ENCODE measurements at places on chromosomes 7 and 10.

GRCh38 chr7:4151926-4152549 is 530.1 kb upstream of the FOXK1 start:
- DNase-seq: no peak

GRCh38 chr7:158541346-158542010 is 46.1 kb downstream of the PTPRN2 start:
- peak; percentile 85 for DNase-seq

DNA sequence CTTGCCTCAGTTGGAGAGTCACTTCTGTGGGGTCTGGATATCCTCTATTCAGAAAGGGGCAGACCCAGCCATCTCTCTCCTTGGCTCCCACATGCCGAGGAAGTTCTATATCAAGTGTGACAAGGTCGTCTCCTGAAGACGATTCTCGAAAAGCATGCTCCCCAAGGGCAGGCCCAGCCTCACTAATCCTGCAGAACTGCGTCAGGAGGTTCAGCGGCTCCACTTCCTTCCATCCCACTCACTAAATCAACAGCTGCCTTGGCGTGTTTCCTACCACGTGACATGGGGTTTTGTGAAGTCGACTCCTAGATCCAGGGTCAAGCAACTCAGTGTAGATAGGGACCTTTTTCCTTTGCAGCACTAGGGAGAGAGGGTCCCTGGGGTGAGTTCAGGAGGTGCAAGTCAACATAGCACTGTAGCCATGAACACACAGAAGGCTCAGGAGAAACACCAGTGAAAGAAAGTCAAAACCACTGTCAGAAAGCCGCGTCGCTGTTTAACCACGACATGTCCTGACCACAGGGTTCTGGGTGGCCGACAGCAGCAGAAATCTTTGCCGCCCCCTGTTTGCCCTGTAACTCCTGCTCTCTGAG is 156.4 kb downstream of the PRPF18 start:
- DNase-seq: no peak

DNA sequence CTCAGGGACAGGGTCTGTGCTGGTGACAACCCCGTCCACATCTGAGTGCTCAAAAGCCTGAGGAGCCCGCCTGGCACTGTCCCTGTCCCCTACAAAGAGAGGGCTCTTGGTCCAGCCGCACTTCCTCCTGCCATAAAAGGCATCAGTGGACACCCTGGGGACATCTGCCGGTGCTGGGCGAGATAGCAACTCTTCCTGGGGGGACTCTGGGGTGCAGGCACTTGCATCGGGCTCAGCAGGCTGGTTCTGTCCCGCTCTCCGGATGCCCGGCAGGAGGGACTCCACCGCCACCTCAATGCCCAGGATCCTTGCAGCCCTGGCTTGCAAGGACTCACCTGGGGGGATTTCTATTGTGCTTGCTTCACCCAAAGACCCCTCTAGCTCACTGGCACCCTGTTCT is 32.8 kb downstream of the JCAD start:
- DNase-seq: no peak

GRCh38 chr7:47100817-47101435 is 481.0 kb downstream of the TNS3 start:
- DNase-seq: peak; percentile 27

DNA sequence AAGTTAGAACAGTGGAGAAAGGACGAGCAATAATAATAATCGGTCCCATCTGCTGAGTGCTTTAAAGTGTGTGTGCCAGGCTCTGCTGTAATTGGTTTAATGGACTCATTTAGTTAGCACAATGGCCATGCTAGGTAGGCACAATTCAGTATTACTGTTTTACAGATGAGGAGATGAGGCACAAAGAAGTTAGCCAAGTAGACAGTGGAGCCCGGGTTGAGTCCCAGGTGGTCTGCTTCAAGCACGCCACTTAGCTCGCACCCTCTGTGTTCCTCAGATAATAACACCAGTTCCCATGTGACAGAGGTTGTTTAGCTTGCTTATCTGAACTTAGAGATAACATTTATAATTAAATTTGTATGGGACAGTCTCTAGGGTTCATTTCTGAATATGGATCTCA is 101.6 kb upstream of the GJD4 start:
- DNase-seq: no peak

- no peak for DNase-seq
These were observed 39.7 kb upstream of the ENO4 start for GRCh38 chr10:116809483-116810119.

GRCh38 chr7:90595342-90595800 is 750 bp upstream of the CDK14 start:
- peak; percentile 13 for DNase-seq

DNA sequence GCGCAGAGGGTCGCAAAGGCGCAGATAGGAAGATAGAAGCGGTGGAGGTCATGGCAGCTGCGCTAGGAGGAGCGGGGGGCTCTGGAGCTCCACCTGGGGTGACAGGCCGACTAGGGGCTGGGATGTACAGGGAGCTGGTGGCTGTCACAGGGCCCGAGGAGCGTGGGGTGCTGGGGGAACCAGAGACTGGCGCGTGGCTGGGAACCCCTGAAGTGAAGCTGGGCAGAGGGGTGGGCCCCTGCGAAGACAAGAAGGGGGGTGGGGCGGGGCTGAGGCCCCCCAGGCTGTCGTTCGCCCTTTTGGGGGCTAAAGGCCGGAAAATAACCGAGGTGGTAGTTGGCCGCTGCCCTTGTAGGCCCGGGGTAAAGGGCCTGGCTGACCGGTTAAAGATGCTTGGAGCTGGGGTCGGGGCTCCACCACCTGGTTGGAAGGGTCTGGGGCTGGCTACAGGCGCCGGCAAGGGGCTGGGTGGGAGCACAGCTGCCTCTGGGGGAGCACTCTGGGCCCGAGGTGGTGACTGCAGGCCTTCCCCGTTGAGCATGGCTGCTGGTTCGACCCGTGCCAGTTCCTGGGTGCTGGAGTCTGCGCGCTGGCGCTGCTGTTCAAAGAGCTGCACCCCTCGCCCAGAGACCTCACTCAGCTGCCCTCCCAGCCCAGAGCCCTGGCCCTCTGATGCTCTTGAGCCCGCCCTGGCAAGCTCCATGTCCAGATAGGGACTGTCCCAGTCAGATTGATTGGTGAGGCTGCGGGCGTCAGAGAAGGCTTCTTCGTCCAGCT is 6.8 kb upstream of the MYOZ1 start:
- no peak for DNase-seq

- no peak for DNase-seq
These were observed 11.7 kb downstream of the PTPRE start for GRCh38 chr10:127918572-127918971.

DNA sequence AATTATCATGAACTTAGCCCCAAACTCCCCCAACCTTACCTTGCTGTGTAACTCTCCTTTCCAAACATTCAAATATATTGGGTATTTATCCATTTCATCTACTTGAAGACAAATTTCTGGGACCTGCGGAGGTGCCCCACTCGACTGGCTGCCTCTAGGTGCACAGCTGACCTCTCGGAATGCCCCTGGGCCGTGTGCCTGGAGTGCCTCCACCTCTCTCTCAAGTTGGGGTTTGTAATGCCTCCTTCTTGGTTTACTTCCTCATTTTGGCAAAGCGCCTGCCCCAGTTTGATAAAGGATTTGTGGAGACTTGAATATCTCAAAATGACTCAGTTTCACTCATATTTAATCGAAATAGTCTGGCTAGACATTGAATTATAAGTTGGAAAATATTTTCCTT is 16.6 kb downstream of the ZNF777 start:
- DNase-seq: no peak

DNA sequence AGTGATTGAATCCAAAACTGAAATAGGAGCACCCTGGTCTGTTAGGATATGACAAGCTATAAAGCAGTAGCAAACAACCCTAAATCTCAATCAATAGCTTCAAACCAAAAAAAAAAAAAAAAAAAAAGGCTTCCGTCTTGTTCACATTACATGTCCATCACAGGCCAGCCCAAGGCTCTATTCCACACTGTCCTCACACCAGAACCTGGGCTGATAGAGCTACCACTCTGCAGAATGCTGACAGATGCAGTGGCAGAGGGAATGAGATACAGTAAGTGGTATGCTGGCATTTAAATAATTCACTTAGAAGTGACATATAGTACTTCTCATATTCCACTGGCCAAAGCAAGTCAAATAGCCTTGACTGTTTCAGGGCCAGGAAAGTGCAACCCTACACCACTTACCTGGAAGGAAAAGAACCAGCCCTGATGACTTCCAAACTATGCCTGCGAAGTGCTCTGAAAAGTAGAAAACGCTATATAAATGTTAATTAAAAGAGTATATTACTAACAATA is 5.8 kb downstream of the CDCA7L start:
- DNase-seq: no peak

DNA sequence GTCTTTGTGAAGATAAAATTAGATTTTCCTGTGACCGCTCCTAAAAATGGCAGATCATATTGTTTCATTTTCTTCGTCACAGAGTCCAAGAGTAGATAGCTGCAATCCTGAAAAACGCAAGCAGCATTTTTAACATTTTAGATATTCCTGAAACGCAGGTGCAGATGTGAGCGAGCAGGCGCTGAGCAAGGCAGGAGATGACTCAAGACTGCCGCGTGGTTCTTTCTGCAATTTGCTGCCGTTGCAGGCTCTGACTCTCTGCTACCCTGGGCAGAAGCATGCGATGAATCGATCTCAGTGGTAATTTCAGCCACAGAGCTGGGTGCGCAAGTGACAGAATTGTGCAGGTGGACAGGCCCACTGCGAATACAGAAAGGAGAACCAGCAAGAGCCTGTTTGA is 331.9 kb downstream of the ACTR3B start:
- DNase-seq: no peak
